Activated naive CD8-positive, alpha-beta T cell treated with anti-CD3 and anti-CD28 coated beads, Interleukin-2, amount 50 U/mL, for 24 hours (primary cell): ENCODE measurements at places on chromosomes 7 and 10.

DNA sequence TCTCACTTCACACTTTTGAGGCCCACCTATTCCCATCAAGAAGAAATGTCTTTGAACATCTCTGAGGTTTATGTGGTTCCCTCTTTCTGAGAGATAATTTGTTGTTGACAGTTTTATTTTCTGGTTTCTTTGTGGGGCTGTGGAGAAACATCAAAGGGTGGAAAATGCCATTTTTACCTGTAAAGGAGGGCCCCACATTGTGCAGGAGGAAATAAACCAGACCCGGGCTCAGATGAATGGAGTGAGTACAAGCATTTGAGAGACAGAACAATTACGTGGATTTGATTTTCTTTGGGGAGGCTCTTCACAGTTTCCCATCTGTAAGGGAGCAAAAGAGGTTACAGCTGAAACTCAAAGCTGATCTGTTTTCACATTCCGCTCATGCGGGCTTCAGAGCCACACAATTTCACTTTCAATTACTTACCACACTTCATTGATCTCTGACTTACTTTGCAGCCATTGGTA, 29.8 kb downstream of the ITPRIP start:
- peak overlapping the region; percentile 88 for H3K27ac ChIP-seq
- H3K27me3 ChIP-seq, result peaks cover 4% of the 10 kb centered on the region
- peak overlapping the region; percentile 39 for H3K4me3 ChIP-seq
- H3K36me3 ChIP-seq, result peaks cover 28% of the 10 kb centered on the region

DNA sequence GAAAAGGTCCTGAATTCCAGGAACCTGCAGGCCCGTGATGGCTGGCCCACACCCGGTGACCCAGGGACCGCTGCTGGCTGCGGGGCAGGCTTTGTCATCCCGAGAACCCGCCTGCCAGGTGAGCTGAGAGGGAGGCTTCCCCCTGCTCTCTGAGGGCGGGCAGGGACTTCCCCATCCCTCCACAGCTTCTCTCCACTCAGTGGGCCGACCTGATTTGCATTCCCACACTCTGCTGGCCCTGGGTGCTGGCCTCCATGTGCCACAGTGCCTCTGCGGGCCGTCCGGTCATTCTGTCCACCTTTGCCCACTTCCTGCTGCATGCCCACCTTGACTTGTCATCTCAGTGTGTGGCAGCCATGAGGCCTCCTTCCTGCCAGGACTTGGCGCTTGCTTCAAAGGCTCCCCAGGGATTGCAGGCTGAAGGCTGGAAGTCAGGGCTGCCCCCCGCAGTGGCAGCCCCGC, 35.3 kb downstream of the PALD1 start:
- H3K4me1 ChIP-seq, result peaks cover 8% of the 10 kb centered on the region
- H3K4me3 ChIP-seq, result no peak overlapping the region
- peak; percentile 50 for DNase-seq
- no peak overlapping the region for H3K27ac ChIP-seq

- H3K4me1 ChIP-seq, result peaks cover 19% of the 10 kb centered on the region
- H3K4me3 ChIP-seq, result no peak overlapping the region
- H3K36me3 ChIP-seq, result peaks cover 2% of the 10 kb centered on the region
- no peak overlapping the region for H3K27ac ChIP-seq
- DNase-seq, result no peak
Observed at GRCh38 chr7:156017916-156018700, 205.8 kb upstream of the SHH start.

DNA sequence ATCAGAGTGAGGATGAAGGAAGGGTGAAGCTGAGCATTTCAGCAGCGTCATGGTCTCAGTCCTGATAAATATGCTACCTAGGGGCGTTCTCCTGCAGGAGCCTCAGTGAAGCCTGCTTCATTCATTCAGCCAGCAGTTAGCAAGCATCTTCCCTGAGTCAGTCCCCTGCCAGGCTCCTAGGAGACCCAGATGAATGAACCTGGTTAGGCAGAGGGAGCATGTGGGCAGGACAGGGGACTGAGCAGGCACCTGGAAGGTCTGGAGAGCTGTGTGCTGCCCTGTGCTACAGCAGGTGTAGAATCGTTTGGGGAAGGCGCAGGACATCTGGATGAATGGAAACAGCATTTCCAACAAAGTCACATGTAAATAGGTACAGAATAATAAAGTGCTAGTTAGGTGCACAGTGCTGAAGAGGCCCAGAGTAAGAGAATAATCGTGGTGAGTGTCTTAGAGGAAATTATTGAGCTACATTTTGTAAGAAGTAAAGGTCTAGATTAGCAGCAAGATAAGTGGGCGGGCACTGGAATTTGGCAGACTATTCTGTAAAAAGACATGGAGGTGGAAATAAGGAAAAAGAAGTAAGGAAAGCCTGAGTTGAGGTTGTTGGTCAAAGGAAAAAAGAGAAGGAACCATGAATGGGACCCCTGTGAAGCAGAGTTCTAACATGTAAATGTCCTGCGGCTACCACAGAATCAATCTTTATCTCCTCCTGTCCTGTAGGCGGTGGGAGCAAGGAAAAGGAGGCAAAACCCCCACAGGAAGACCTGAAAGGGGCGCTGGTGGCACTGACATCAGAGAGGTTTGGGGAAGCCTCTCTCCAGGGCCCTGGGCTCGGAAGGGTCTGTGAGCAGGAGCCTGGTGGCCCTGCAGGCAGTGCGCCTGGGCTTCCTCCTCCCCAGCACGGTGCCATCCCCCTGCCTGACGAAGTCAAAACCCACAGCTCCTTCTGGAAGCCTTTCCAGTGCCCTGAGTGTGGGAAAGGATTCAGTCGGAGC, 12.0 kb downstream of the ZSCAN25 start:
- peaks cover 79% of the 10 kb centered on the region for H3K36me3 ChIP-seq
- H3K27ac ChIP-seq, result peak overlapping the region; percentile 30
- no peaks in the 10 kb centered on the region for H3K27me3 ChIP-seq
- DNase-seq, result no peak

- no peaks in the 10 kb centered on the region for H3K36me3 ChIP-seq
- no peaks in the 10 kb centered on the region for H3K27me3 ChIP-seq
- no peak overlapping the region for H3K27ac ChIP-seq
- H3K4me1 ChIP-seq, result no peaks in the 10 kb centered on the region
Observed at GRCh38 chr10:127338399-127339110, 142.2 kb upstream of the INSYN2A start.

- no peak overlapping the region for H3K27ac ChIP-seq
- peaks cover 3% of the 10 kb centered on the region for H3K27me3 ChIP-seq
- H3K36me3 ChIP-seq, result no peaks in the 10 kb centered on the region
- no peak overlapping the region for H3K4me3 ChIP-seq
Observed at GRCh38 chr10:58952747-58953466, 223.5 kb upstream of the PHYHIPL start.

- peaks cover 14% of the 10 kb centered on the region for H3K27me3 ChIP-seq
- no peaks in the 10 kb centered on the region for H3K36me3 ChIP-seq
- H3K4me1 ChIP-seq, result no peaks in the 10 kb centered on the region
- H3K27ac ChIP-seq, result no peak overlapping the region
- no peak overlapping the region for H3K4me3 ChIP-seq
Observed at GRCh38 chr10:44049301-44050015, 335.4 kb downstream of the CXCL12 start.

DNA sequence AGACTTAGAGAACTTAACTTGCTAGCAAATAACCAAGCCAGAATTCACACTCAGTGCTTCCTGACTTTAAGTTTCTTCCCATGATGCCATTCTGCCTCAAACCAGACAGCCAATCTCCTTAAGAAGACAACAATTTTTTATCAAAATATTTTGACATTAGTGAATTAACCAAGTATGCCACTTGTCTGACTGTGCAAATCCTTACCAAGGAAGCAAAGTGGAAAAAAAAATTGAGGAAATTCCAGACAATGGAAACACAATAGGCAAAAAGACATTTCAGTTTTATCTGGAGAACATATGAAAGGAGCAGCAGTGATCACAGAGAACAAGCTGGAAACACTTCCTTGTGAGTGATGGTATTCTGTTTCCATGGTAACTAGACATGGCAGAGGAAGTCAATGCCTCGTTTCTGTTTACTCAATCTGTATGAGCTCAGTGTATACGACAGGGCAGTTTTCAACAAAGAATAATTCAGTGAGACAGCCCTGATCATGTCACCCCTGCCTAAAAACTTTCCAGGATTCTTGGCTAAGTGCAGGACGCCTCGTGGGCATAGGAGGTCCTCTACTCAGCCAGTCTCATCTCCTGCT, 114.2 kb downstream of the DYNC1I1 start:
- DNase-seq, result no peak
- H3K27ac ChIP-seq, result no peak overlapping the region
- no peak overlapping the region for H3K4me3 ChIP-seq
- H3K4me1 ChIP-seq, result no peaks in the 10 kb centered on the region
- H3K36me3 ChIP-seq, result no peaks in the 10 kb centered on the region

DNA sequence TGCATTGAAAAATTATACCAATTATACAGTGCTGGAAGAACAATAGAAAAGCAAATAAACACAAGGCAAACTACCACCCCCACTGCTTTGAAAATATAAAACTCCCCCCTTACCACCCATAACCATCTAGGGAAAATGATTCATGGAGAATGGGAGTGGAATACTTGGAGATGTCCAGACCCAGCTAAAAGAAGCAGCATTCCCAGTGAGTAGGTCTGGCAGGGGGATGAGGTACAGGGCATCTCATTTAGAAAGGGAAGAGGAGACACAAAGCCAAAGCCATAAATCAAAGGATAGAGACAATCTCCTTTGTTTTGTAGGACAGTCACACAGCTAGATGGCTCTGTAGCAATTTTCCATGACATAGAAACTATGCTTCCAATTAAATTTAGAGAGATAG, 36.0 kb upstream of the DGKI start:
- no peaks in the 10 kb centered on the region for H3K27me3 ChIP-seq
- no peak overlapping the region for H3K4me3 ChIP-seq
- H3K36me3 ChIP-seq, result peaks cover 52% of the 10 kb centered on the region
- peaks cover 32% of the 10 kb centered on the region for H3K4me1 ChIP-seq
- DNase-seq, result no peak
- no peak overlapping the region for H3K27ac ChIP-seq

DNA sequence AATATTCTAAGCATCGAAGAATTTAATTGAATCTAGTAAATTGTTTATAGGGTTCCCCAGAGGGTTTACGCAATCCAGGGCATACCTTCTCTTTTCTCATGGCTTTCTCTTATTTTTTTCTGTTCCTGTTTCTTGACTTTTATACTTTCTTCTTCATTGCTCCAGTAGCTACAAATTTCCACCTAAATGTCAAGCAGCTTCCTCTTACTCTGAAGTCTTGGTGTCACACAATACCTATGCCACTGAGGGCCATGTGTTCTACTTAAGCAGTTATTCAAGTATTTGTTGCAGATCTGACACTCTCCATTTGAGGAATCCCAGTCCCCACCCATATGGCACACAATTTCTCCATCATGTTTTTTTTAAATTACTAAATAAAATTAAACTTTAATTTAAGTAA, 343.1 kb upstream of the MBL2 start:
- H3K4me3 ChIP-seq, result no peak overlapping the region
- H3K4me1 ChIP-seq, result no peaks in the 10 kb centered on the region
- no peaks in the 10 kb centered on the region for H3K27me3 ChIP-seq
- H3K27ac ChIP-seq, result no peak overlapping the region
- DNase-seq, result no peak

DNA sequence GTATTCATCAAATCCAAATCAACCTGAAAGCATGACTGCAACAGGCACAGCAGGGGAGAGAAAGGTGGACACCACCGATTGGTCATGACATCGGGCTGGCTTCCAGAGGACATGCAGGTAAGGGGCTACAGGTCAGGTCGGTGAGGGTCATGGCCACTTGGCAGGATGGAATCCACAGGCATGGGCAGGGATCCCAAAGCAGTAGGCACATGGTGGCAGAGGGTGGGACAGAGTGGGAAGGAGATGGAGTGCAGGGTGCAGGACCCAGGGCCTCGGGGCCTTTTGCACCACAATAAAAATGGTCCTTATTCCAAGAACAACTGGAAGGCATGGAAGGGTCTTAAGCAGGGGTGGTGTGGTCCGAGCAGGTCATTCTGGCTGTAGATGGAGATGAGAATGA, 33.0 kb downstream of the C10orf90 start:
- no peaks in the 10 kb centered on the region for H3K27me3 ChIP-seq
- DNase-seq, result no peak
- H3K4me1 ChIP-seq, result no peaks in the 10 kb centered on the region

- H3K27ac ChIP-seq, result no peak overlapping the region
- H3K4me1 ChIP-seq, result peaks cover 31% of the 10 kb centered on the region
- H3K27me3 ChIP-seq, result no peaks in the 10 kb centered on the region
- H3K4me3 ChIP-seq, result no peak overlapping the region
- DNase-seq, result no peak
Observed at GRCh38 chr7:77548206-77548605, 11.1 kb downstream of the PTPN12 start.

GRCh38 chr10:129622291-129622690, 155.2 kb downstream of the MGMT start:
- H3K27ac ChIP-seq, result no peak overlapping the region
- no peak for DNase-seq
- H3K4me3 ChIP-seq, result no peak overlapping the region
- H3K27me3 ChIP-seq, result no peaks in the 10 kb centered on the region
- H3K4me1 ChIP-seq, result peaks cover 4% of the 10 kb centered on the region

DNA sequence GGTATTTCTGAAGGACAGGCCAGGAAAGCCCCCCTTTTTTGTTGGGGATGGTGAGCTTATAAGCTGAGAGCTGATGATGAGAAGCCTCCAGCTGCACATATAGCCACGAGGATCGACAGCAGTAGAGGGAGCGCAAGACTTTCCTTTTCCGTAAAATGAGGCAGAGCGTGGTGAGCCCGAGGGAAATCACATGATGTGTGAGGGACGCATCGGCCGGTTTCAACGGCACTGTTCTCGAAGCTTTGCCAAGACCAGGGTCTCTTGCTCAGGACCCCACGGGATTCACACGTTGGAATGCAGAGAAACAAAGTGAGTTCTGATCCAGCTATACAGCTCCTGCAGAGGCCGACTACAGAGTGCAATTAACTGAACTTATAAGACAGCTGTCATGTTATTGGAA, 55.7 kb downstream of the ADAM12 start:
- no peaks in the 10 kb centered on the region for H3K27me3 ChIP-seq
- no peak overlapping the region for H3K27ac ChIP-seq
- H3K4me3 ChIP-seq, result no peak overlapping the region
- no peaks in the 10 kb centered on the region for H3K36me3 ChIP-seq
